ENCODE measurements at places on chromosomes 4 and X. TPM values are rescaled to one million over a fixed set of nuclear protein-coding genes. Genes with fewer than 3 reads are reported as not detected.

Gene CLDN22
- total RNA-seq = not detected

Gene CHRDL1
- total RNA-seq = 101 TPM

Gene UGT8
- total RNA-seq = 66.8 TPM

Gene ARHGEF6
- total RNA-seq = 17.2 TPM

Gene C4orf36
- total RNA-seq = 0.85 TPM

Gene CSAG1
- not detected for total RNA-seq

Gene XK
- total RNA-seq = 22.8 TPM

Gene GIMD1
- total RNA-seq = not detected

Gene TMEM150C
- total RNA-seq = 9.4 TPM

Gene LUZP4
- not detected for total RNA-seq

Gene SLC35A2
- total RNA-seq = 26.4 TPM

Gene C4orf50
- total RNA-seq = 0.09 TPM

Gene RHOXF2B
- total RNA-seq = not detected

Gene TRIM2
- total RNA-seq = 96.4 TPM

Gene TLR6
- 1.3 TPM for total RNA-seq

Gene PRRG3
- total RNA-seq = 0.06 TPM

Gene CXXC4
- 4.2 TPM for total RNA-seq

Gene DRP2
- total RNA-seq = 0.70 TPM

Gene RBM10
- total RNA-seq = 35.2 TPM

Gene PHF8
- total RNA-seq = 29.8 TPM

Gene MEPE
- not detected for total RNA-seq

Gene DGKK
- not detected for total RNA-seq

Gene NEIL3
- 3.2 TPM for total RNA-seq

Gene PCYT1B
- 0.39 TPM for total RNA-seq

Gene LNX1
- total RNA-seq = 8.2 TPM

Gene NDST4
- not detected for total RNA-seq

Gene MAP3K15
- 0.23 TPM for total RNA-seq

Gene DRD5
- not detected for total RNA-seq

Gene RTL9
- total RNA-seq = 0.06 TPM

Gene YY2
- total RNA-seq = 1.9 TPM

Gene PDCL2
- not detected for total RNA-seq

Gene CLNK
- 0.60 TPM for total RNA-seq

Measured in mucosa of descending colon (tissue), 3 donors.